ENCODE measurements at places on chromosomes 6 and 20.

- DNase-seq = peak; percentile 26
Measured at GRCh38 chr20:44092551-44093248, 94.3 kb downstream of the JPH2 start.

GRCh38 chr20:57265336-57265996 is 975 bp downstream of the BMP7 start:
- no peak for DNase-seq

DNA sequence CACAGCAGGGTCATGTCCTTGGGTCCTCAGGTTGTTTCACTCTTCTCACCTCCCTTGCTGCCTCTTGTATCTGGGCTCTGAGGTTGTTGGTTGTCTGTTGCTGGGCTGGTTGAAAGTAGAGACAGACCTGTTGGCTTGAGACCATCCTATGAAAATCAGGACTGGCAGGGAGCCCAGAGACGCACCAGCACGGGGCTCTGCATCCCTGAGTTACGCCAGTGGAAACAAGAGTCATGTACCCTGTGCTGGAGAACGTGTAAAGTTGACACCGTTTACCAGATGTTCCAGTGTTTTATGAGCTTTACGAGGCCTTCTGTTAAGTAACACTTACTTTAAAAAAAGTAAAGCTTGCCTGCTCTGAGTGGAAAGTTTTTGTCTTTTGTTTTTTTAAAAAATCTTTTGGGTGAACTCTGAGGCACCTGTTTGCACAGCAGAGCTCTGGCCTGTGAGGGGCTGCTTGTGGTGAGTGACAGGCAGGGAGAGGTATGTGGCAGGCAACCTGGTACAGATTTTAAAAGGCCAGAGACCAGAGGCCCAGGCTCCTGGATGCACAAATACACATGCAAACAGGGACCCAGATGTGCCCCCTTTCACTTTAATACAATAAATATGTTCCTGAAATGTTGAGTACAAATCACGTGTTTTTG is 260.0 kb upstream of the SUPT3H start:
- DNase-seq = no peak

GRCh38 chr6:107712237-107712664 is 111.9 kb downstream of the SCML4 start:
- DNase-seq = no peak

DNA sequence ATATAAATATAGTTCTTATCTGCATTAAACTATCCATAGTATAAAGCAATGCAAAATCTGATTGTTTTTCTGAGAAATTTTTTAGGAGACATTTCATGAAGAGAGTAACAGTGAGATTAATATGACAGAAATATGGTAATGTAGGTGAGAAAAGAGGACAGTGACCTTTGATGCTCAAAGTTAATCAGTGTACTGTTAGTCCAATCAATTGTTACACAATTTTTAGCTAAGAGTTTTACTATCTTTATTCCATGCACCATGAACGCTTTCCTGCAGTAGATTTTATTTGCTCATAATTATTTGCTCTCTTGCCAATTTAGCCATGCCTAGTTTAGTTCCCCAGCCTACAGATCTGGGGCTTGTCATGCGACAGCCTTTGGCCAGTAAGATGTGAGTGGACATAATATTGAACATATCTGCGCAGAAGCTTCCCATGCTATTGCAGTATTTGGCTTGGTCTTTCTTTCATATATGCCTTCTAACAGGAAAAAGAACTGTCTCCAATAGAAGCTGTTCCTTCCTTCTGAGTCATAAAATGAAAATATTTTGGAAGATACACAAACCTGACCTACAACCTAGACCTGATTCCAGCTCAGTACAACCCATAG is 38.7 kb downstream of the FKBP1C start:
- DNase-seq = no peak

- DNase-seq = no peak
Measured at GRCh38 chr6:45654673-45655072, 276.9 kb upstream of the SUPT3H start.
